ENCODE measurements at places on chromosomes 1 and 21.

DNA sequence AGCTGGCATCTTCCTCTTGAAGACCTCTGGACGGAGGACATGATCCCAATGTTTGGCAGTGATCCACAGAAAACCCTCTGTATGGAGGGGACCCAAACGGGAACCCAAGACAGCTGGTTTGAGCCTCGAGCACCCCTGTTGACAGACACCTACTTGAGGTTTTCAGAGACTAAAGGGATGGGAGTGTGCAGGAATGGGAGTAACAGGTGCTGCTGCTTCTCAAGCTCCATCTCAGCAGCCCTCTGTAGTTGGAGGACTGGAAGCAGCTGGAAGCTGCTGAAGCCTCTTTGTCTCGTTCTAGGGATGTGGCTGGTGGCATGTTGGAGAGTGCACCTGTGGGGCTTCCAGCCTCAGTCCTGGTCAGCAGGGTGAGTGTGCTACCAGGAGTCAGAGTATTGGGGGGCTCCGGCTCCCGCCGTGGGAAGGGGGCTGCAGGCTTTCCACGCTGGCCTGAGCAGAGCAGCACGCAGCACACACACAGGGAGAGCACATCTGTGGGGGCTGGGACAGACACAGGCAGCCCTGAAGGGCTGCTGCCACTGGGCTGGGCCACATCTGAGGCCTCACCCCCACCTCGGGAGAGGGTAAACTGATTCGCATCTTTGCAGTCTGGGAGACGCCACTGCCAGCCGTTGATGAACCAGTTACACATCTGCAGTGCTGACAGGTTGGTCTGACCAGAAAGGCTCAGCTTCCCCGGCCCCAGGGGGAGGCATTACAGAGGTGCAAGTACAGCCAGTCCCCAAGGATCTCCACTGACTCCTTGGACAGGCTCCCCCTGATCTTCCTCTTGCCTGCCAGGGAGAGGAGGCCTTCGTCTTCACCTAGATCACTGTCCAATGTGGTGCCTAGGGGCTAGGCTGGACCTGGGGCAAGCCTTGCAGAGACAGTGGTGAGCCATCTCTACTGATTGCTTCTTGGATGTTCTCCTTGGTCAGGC is 56.6 kb downstream of the ADSS2 start:
- DNase-seq, result no peak

GRCh38 chr1:5991381-5992025 is 722 bp downstream of the NPHP4 start:
- peak; percentile 21 for DNase-seq

- DNase-seq, result no peak
Measured at GRCh38 chr1:5410652-5411051, 581.6 kb downstream of the NPHP4 start.

GRCh38 chr1:2604156-2604843 is 17.7 kb downstream of the PRXL2B start:
- DNase-seq, result no peak

GRCh38 chr21:31755027-31755426 is 23.1 kb upstream of the SCAF4 start:
- no peak for DNase-seq

DNA sequence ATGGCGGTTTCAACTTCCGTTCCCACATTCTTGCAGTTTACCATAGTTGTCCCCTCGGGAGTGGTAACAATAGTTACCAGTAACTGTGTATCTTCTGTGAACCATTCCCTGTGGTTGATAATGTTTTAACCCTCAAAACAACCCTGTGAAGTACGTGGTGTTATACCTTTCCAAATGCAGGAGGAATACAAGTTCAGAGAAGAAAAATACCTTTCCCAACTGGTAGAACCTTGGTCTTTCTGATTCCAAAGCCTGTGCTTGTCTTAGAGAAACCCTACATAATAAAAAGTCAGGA is 789 bp downstream of the BTF3L4 start:
- DNase-seq, result no peak

- no peak for DNase-seq
Measured at GRCh38 chr1:17086751-17087150, 32.5 kb downstream of the PADI2 start.

GRCh38 chr1:217568200-217568599 is 62.7 kb downstream of the GPATCH2 start:
- no peak for DNase-seq

DNA sequence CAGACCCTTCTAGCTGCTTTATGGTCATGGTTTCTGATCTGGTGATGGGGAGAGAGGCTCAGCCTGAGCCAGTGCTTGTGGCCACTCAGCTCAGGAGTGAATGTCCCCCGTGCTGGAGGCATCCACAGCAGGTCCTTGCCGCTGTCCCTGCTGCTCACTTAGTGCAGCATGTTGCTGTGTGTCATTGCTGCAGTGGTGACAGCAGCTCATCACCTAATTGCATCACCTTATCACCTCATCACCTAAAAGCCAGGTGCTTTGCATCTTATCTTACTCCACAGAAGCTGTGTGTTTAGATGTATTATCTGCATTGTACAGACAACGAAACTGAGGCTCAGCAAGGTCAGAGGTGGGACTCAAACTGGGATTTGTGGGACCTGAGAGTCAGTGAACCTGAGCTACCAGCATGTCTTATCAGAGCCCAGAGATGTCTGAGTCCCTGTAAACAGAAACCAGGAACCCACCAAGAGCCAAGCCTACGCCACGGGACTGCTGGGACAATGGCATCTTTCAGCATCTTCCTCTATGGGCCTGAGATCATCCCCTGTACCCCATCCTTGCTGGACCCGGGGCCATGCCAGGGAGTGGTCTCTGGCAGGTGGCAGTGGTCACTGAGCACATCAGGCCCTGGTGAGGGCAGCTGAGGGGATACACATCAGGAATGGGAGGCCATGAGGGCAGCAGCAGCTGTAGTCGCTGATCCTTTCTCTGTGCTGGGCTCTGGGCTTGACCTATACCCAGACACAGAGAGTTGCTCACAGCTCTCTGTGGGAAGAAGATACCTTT is 6.5 kb downstream of the PODN start:
- DNase-seq, result no peak

- no peak for DNase-seq
Measured at GRCh38 chr1:243837907-243838535, 12.0 kb downstream of the AKT3 start.

- DNase-seq, result peak; percentile 99
Measured at GRCh38 chr1:26772687-26773086, 15.1 kb upstream of the PIGV start.

DNA sequence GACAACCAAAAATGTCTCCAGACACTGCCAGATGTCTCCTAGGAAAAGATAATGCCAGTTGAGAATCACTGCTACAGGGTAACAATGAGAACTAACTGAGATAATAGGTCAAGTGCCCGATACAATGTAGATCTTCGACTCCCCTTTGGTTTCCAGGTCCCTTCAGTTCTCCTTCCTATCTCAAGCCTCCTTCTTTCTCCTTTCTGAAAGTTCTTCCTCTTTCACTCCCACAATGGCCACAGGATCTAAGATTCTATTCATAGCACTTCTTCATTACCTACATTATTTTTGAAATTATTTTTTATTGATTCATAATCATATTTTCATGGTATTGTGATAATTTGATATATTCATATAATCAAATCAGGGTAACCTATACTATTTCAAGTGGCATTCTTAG is 6.3 kb downstream of the PFDN2 start:
- DNase-seq, result no peak

- no peak for DNase-seq
Measured at GRCh38 chr1:117627546-117628130, 21.8 kb downstream of the TENT5C start.

DNA sequence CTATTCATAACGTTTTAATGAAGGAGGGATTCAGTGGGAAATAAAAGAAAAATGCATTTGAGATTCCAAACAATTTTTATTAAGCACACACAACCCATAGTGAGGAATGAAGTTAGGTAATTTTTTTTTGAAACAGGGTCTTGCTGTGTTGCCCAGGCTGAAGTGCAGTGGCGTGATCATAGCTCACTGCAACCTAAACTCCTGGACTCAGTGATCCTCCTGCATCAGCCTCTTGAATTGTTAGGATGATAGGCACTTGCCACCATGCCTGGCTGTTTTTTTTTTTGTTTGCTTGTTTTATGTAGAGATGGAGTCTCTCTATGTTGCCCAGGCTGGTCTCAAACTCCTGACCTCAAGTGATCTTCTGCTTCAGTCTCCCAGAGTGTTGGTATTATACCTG is 28.9 kb downstream of the LYPLAL1 start:
- DNase-seq, result no peak

- DNase-seq, result no peak
Measured at GRCh38 chr1:15957221-15958095, 18.4 kb downstream of the ZBTB17 start.

- no peak for DNase-seq
Measured at GRCh38 chr1:19287436-19288185, 959 bp downstream of the AKR7A3 start.

DNA sequence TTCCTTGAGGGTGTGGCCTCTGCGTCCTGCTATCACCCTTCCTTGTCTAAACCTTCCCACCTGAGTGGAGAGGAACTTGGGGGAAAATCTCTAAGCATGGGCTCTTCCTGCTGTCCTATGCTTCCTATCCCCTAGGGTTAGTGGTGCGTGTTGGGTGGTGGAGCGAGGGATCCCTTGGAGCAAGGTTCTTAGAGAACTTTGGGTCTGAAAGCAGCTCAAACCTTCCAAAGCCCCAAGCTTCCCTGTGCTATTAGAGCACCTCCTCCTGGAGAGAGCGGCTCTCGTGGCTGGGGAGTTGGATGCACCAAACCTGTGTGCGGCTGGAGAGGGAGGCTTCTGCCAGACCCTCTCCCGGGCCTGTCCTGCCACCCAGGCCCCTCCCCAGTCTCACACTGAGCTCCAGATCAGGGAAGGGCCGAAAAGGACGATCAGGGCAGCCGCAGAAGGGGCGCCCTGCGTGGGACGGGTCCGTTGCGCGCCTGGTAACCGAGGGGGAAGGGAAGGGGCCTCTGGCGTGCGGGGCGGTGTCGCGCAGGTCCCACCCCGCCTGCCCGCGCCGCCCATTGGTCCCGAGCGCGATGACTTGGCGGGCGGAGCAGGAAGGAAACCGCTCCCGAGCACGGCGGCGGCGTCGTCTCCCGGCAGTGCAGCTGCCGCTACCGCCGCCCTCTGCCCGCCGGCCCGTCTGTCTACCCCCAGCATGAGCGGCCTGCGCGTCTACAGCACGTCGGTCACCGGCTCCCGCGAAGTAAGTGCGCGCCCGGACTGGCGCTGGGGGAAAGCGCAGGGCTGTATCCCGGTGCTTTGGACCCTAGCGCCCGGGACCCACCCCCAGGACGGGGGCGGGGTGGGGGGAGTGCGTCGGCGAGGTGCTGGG is at the start of gene SH3BGRL3:
Gene SH3BGRL3, plus strand, starts transcription at position 631 of the 877 bp plus-strand sequence. Its CDS starts 70 bp downstream, at position 701.
- peak; percentile 75 for DNase-seq

DNA sequence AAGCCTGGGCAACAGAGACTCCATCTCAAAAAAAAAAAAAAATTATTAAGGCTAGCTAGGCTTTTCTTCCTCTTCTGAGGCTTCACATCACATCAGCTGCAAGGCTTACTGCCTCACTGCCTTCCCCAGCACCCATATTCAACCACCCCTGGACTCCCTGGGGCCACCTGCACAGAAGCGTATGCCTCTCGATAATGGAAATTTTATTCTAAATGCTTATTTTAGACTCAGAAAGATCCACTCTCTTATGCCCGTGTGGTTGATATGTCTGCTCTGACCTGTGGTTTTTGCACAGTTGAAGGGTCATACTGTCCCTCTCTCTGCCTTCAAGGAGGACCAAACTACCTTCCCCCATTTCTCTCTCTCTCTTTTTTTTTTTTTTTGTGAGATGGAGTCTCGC is 1.5 kb upstream of the FCRLA start:
- DNase-seq, result no peak

DNA sequence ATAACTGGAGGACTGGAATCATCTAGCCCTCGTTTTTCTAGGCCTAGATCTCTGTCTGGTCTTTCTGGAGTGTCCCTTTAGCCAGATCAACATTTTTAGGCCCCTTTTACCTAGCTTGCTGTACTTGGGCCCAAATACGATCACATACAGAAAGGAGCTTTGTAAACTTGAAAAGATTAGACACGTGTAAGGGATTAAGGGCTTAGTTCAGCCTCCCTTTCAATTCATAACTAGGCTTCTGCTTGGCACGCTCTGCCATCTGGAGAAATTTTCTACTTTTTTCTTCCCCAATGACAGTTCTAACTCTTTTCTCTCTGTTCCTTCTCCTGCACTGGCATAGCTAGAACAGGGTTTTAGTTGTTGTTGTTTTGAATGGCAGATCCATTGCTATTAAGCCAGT is 153.3 kb upstream of the BEND5 start:
- DNase-seq, result no peak

DNA sequence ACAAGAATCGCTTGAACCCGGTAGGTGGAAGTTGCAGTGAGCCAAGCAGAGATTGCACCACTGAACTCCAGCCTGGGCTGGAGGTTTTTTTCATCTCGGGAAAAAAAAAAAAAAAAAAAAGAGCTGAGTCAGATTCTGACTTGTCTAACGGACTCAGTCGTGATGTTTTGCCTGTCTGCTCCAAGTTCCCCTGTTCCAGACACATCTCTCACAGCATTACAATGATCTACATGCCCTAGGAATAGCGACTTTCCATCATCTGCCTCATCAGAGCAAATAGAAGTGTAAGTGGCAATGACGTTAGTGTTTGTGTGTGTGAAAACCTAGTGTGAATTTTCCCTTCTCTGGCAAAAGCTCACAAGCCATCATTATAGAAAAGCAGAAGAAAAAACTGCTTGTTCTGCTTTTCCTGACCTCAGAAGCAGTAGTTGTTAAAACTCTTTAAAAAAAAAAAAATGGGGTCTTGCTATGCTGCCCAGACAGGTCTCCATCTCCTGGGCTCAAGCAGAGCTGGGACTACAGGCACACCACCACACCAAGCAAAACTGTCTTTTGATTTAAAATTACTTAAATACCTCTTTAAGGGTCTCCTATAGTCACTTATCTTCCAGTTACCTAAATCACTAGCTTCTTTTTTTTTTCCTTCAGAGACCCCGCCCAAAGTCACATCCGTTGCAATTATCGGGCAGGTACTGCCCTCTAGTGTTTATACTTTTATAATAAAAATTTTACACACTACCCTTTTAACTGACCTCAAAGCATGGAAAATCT is 37.3 kb downstream of the PLEKHO1 start:
- peak; percentile 56 for DNase-seq

DNA sequence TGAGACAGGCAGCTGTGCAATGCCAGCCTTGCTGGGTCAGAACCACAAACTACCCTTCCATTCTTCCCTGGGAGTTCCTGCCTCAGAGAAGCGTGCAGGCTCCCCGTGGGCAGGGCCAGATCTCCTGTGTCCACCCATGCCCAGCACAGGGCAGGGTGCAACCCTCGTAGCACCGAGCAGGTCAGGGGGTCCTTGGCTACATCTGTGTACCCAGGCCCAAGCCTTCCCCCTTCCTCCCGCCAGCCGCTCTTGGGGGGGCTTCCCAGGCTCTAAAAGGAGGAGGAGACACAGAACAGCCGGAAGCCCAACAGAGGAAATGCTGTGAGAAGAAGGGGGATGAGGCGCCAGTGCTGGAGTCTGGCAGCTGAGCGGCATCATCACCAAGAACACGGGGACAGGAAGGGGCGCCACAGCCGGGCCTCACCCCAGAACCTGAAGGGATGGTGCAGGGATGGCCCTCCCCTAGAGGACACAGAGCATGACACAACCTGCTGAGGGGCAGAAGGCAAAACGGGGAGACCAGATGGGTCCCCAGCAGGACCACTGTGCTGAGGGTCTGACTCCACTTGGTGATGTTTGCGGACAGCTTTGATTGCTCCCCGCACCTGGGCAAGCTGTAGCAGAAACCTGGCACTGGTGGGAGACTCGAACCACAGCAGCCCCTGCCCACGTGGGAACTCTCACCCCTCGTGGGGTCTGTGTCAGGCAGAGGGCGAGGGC is 233.2 kb downstream of the NPHP4 start:
- DNase-seq, result no peak

All from IMR-90 (cell line).